C1 segment of cervical spinal cord (tissue), 14 donors: ENCODE measurements at places on chromosomes 3 and 15.

- DNase-seq = peak; percentile 67
These were observed 12.4 kb downstream of the TNK2 start for GRCh38 chr3:195895861-195896360.

DNA sequence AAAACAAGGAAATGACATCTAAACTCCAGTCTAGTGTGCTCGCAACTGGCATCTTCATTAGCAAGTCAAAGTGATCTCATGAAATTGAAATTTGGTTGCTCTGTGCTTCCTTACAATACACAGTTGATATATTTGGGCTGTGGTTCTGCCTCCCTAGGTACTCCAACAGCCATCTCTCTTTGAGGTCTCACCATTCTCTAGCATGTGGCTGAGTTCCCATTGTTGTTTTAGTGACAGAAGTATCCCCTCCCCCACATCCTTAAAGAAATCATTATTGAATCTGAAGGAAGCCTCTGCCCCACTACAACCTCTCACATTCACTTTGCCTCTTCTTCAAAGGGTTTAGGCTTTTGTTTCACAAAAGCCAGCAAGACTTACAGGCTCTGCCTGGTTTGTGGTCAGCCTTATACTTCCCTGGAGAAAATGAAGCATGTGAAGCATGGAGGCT is 516.5 kb downstream of the NLGN1 start:
- no peak for DNase-seq

GRCh38 chr3:111193472-111193871 is 121.9 kb downstream of the NECTIN3 start:
- DNase-seq = no peak

DNA sequence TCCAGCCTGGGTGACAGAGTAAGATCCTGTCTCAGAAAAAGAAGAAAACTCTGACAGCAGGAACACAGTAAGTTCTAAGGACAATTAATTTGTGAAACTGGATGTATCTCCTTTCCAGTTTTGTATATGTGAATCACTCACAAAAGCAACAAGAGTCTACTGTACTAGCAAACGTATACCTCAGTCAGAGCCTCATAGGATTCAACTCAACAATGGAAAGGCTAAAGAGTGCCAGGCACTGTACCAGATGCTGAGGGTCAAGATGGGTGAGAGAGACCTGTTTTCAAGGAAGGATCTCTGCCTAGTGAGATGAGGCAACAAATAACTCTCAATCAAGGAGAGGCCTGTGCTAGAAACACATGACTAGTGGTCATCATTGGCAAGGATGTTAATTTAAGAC is 14.9 kb downstream of the TBL1XR1 start:
- DNase-seq = no peak

GRCh38 chr3:56725175-56725574 is 42.1 kb upstream of the TASOR start:
- no peak for DNase-seq
